ENCODE measurements at places on chromosomes 4 and X.

DNA sequence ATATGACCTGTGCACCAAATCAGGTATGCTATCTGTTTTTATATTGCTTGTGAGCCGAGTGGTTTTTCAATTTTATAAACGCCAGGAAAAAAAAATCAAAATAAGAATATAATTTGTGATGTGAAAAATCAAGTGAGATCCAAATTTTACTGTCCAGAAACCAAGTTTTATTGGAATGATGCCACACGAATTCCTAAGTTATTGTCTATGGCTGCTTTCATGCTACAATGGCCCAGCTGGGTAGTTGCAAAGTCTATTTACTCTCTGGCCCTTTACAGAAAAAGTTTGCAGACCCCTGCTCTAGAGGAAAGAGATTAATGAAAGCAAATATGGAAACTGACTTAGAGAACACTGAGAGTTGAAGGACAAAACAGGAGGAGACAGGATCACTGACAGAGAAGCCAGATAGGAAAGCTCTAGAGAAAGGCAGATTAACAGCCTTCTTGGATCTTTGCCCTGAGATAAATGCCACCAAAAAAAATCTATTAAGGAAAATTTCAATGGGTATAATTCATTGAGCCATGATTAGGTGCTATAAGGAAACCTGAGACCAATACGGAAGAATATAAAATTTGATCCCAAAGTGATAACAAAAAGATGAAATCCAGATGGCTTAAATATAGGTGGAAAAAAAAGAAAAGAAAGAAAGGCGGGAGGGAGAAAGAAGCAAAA, 29.8 kb downstream of the PRSS12 start:
- no peak for DNase-seq

DNA sequence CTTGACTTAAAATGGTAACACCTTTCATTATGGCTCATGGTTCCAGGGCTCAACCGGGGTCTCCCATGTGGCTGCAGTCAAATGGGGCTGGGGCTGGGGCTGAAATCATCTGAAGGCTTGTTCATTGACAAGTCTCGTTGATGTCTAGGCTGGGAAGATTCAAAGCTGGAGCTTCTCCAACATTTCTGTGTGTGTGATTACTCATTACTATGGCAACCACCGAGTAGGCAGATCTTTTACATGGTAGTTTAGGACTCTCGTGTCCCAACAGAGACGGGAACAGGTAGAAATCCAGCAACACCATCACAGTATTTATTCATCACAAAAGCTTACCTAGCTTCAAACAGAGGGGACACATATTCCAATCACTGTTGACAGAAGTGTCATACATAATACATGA, 7.8 kb downstream of the YTHDC1 start:
- DNase-seq, result no peak

DNA sequence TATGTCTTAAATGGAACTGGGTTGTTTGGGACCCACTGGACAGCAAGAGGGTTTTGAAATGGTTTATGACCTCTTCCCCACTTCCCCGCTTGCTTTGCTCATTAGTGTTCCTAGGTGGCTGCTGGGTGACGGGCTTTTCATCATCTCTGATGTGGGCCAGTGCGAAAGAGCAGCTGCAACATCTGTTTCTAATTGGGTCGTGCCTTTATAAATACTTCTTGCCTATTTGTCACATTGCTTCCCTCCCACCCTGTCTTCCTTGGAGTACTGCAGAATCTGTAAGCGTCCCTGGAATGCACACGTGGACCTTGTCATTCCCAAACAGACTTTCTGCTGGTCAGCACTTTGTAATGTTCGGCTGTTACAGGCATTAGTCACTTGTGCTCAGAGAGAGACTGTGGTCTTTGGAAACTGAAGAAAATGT, 35.2 kb downstream of the SEPTIN11 start:
- no peak for DNase-seq

DNA sequence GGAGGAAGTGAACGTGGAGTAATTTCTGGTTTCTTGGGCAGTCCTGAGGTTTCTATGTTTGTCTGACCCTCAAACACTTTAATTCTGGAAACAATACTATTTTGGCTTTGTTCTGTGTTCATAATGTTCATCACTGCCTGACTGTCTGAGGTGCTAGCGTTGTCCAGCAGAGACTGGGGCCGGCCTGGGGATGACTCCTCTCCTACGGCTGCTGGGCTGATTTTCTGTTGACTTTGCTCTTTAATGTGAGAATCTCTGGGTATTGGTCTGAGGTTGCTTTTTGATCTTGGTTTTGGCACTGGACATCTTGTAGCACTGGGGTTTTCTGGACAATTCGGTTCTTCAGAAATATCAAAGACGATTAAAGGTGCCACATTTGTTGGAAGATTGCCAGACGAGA, 75.8 kb downstream of the RPS3A start:
- no peak for DNase-seq

GRCh38 chr4:179415037-179415846, 1973.0 kb upstream of the AGA start:
- DNase-seq, result no peak

DNA sequence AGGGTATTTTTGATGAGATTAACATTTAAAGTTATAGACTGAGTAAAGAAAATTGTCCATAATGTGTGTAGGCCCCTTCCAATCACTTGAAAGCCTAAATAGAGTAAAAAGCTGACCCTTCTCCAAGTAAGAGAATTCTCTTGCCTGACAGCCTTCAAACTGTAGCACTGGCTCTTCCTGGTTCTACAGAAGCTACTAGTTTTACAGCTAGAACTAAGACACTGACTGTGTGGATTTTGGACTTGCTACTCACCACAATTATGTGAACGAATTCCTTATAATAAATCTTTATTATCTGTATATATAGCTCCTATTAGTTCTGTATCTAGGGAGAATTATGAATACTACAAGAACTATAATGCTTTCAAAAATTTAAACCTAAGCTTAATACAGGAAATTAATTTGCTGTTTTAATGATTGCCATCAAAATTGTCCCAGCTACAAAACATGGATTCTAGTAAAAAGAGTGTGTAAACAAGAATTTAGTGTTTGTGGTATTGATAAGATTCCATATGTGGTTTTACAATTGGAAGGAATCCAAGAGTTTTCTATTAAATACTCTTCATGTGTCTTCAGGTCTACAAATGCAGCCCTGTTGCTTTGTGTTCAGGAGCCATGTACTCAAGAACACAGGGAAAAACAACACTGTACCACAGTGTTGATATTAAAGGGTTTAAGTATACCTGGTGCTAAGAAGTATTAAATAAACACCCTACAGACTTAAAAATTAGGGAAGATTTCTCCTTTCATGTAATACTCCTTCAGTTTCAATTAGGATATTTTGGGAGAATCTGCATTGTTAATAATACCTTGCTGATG, 366.5 kb downstream of the CXXC4 start:
- no peak for DNase-seq

- no peak for DNase-seq
Observed at GRCh38 chr4:63459329-63459728, 949.9 kb downstream of the TECRL start.

- DNase-seq, result no peak
Observed at GRCh38 chr4:21901831-21902230, 46.7 kb downstream of the KCNIP4 start.

GRCh38 chr4:108878806-108879205, 116.0 kb upstream of the ETNPPL start:
- DNase-seq, result no peak

DNA sequence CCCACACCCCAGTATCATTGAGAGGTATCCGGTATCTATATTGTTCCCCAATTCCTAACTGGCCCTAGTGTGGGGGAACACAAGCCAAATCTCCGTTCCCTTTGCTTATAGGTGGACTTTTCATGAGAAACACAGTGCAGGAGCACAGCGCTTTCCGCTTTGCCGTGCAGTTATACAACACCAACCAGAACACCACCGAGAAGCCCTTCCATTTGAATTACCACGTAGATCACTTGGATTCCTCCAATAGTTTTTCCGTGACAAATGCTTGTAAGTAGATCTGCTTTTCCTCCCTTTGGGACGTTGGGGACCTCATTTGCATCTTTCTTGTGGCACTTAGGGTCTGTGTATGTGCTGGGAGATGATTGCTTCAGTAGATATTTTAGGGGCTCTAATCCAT, 1.6 kb downstream of the GRIA3 start:
- no peak for DNase-seq

DNA sequence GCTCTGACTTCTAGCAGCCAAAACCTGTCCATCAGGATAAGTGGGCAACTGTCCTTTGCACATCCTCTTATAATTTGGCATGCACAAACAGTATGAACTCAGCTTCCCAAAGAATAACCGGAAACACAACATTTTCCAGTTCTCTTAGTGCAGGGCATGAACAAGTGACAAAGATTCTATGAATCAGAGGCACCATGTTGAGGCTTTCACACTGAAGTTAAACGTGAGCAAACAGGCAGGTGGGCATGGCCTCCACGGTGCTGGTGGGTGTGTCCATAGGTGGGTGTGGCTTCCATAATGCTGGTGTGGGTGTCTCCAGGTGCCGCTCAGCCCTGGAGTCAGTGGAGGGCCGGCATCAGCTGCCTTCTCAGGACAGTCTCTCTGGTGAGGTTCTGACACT, 196.5 kb downstream of the SMIM20 start:
- DNase-seq, result no peak

DNA sequence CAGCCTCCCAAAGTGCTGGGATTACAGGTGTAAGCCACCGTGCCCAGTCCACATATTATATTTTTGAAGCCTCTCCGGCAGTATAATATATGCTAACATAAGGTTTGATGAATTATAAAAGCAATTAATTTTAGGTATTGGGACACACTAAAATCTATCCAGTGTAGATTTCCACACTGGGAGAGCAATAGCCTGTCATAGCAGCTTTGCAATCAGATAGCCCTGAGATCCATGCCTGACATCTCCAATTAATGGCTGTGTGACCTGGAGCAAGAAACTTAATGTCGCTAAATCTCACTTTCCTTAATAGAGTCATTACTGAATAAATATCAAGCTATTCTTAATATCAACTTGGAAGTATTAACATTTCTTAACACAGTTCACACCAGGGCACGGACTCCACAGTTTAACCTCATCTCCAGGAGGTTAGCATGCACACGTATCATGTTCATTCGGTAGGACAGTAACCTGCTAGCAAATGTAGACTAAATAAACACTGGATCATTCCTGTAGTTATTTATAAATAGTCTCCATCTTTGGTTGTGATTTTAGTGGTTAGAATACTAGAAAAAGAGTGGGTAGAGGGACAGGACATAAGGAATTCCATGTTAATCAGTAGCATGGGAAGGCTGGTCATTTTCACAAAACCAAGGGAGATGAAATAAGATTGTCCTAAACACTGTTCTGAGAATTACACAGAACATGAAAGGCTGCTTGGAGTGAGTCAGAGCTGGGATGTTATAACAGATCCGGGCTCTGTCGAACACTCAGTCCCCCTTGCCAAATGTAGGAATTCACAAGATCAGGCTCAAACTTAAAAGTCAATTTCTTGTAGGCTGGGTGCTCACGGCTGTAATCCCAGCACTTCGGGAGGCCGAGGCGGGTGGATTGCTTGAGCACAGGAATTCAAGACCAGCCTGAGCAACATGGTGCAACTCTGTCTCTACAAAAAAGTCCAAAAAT, 254.7 kb downstream of the PALLD start:
- no peak for DNase-seq

- DNase-seq, result no peak
Observed at GRCh38 chr4:100147198-100147597, 43.1 kb downstream of the DDIT4L start.

DNA sequence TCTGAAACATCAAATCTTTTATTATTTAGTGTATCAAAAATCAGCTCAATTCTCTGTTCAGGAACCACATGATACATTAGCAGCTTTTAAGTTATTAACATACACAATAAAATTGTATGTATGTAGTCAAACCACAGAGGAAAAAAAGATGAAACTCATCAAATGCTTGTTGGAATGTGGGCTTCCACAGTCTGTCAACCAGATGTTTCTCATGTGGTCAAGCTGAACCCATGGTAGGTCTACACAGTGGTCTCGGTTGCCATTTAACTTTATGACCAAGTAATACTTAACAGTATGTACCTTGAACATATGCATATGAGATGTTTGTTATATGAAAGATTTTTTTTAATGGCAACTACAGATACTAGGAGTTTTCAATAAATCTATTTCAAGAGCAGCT, 427.8 kb downstream of the IL15 start:
- no peak for DNase-seq

GRCh38 chrX:39788521-39788920, 309.2 kb downstream of the BCOR start:
- DNase-seq, result no peak

DNA sequence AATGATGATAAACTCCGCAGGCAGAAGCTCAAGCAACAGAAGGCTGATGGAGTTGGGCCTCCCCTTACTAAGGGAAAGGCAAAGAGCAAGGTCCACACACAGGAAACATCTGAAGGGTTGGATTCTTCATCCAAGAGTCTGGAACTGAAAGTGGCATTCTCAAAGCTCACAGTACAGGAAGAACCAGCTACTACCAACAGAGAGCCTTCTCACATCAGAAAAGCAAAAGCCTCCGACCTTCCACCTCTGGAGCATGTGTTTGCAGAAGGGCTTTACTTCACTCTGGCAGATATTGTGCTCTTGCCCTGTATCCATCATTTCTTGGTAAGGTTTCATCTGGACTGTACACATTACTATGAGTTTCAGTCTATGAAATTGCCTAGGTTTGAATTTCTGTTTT, 10.6 kb downstream of the GSTCD start:
- DNase-seq, result no peak

DNA sequence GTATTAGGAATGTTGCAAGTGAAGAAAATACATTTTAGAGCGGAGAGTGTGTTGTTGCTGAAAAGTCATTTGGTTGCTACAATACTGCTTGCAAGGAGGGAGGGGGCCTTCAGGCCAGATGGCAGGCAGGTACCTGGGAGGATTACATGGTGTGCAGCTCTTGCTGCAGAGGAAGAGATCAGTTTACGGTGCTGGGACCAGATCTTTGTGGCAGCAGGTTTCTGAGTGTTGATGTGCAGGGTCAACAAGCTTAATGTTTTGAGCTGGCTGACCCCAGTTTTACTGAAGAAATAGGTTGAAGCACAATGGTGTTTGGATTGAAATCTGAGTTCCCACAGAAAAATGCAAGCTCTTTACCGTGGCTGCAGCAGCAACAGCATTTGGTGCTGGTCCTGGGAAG, 96.4 kb upstream of the DDIT4L start:
- DNase-seq, result no peak

GRCh38 chr4:43394976-43395375, 502.5 kb downstream of the GRXCR1 start:
- DNase-seq, result no peak

- no peak for DNase-seq
Observed at GRCh38 chrX:124940531-124940930, 379.1 kb upstream of the TEX13C start.

- DNase-seq, result no peak
Observed at GRCh38 chr4:189198624-189199023, 742.0 kb upstream of the FRG1 start.

DNA sequence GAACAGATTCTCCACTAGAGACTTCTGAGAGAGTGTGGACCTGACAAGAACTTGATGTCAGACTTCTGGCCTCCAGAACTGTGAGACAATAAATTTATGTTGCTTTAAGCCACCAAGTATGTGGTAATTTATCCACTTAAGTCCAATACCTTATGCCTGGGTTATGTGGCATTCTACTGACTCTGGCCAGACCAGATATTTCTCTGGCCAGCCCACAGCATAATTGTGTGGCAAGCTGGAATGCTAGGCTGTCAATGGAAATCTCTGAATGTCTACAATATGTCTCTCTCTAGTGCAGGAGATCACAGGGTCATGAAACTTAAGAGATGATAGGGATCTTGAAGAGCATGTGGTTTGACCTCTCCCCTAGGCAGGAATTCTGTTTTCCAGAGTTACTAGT, 251.0 kb downstream of the ZNF674 start:
- no peak for DNase-seq

GRCh38 chr4:113725963-113726362, 35.6 kb downstream of the CAMK2D start:
- no peak for DNase-seq
